ENCODE measurements at places on chromosomes 7 and 10.

- DNase-seq: no peak
Observed at GRCh38 chr7:107133396-107133795, 35.4 kb upstream of the HBP1 start.

DNA sequence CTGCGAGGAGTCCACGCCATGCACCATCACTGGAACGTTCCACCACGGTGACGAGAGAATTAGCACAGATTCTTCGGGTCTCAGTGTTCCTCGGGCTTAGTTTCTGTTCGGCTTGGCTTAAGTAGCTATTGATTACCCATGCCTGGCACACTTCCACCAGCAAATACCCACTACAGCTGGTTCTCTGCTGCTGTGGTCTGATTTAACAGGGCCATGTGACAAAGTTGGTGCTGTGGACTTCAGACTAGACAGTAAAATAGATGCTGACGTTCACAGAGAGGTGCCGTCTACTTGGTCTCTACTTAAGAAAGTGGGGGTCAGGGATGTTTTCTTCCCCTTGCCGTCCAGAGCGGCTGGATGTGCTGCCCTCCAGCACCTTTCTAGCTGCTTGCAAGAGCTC lies 11.6 kb downstream of the GNA12 start:
- DNase-seq: no peak

DNA sequence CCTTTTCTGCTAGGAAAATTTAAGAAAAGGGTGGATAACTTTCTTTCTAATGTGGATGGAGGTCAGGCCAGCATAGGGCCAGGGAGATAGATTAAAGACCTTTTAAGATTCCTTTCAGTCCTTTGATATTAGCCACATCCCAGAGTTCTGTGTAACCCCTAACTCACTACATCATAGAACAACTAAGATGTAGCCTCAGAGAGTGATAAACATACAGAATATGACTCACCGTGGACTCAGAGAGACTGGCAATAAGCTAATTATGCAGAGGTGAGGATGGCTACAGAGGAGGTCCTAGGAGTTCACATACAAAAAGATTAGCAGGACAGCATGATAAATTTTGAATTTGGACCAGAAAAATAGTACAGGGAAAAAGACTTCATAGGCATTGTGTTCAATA lies 141.0 kb downstream of the AOAH start:
- no peak for DNase-seq

DNA sequence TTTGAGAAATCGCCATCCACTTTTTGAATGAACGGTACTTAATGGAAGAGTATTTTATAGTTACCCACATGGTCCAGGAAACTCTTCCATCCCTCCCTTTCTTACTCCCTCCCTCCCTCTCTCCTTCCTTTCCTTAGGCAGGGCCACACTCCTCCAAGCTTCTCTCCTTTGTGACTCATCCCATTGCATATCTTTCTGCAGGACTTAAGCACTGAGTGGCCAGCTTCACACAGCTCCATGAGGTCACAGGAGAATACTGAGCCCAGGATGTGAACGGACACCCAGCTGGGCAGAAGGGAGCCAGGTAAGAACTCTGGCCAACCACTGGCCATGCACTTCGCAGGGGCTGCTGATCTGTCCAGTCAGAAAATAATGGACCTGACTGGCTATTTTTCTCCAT lies 189.7 kb upstream of the ADCY1 start:
- DNase-seq: no peak

GRCh38 chr10:71080381-71081228 lies 131.8 kb upstream of the UNC5B start:
- DNase-seq: no peak

GRCh38 chr10:5530846-5531557 lies 6.2 kb downstream of the CALML3 start:
- no peak for DNase-seq

- no peak for DNase-seq
Observed at GRCh38 chr10:73448384-73448783, 15.0 kb upstream of the MSS51 start.
